Activated CD4-positive, alpha-beta T cell treated with anti-CD3 and anti-CD28 coated beads, Interleukin-2, amount 50 U/mL, for 1 hour (primary cell): ENCODE measurements at places on chromosomes 1 and 21.

DNA sequence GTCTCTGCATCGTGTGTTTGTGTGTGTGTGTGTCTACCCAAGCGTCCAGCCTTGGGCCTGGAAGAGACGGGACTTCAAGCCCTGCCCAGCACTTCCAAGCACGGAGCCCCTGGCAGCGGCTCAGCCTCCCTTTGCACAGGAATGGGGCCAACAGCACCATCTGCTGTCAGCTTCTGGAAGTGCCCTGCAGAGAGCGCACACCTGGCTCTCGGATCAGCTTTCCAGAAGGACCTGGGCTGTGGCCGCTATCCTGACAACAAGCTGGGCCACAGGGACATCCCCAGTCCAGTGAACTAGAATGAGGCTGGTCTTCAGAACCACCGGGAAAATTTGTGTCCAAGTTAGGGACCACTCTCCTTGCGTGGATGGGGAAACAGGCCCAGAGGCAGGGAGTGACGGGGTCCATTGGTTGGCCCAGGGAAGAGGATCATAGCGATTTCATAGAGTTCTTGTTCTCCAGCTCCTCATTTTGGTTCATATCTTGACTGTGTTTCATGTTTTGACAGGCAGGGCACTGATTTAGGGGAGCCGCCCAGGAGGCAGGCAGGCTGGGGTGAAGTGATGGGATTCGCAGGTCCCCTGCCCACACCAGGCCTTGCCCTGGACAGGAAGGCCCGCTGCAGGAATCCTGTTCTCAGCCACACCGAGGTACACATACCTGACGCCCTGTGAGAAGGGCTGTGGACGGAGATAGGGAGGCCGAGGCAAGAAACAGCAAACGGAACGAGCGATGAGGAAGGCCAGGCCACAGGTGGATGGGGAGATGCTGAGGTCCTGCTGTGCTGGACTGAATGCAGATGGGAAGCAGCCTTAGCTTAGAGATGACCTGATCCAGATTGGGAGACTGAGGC lies 38.4 kb downstream of the TAS1R2 start:
- DNase-seq, result peak; percentile 59

DNA sequence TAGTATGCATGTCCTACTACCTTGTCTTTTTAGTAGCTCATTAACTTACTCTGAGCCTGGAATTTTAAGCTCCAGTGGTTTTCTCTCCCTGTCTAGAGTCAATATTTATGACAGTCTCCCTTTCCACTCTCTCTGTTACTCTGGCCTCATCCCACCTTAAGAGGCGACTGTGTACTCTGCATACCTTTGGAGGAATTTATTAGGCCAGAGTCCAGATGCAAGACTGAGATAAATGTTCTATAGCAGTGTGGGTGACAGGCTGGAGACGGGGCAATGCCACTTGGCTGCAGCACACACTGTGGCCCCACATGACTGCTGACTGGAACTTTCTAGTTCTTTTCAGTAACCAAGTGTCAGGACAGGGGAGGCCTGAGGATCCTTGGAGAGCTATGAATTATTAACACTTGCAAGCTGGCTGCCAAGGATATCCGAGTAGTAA lies 4.1 kb upstream of the PDZK1 start:
- DNase-seq, result no peak

DNA sequence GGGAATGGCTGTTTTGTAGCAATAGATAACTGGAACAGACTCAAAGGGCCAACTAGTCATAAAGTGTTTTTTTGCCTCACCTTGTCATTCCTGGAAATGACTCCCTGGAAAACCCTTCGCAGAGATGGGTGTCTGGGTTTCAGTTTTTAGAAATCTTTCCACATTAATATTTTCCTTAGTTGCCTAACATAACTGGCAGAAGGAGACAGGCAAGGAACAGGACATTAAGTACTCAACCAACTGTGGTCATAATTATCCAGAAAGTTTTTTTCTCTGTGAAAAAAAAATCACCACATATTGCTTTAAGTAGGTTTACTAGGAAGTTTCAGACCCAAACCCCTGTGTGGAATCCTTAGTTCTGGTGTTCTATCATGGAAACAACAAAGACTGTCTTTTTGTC lies 3.4 kb upstream of the CMPK1 start:
- no peak for DNase-seq

DNA sequence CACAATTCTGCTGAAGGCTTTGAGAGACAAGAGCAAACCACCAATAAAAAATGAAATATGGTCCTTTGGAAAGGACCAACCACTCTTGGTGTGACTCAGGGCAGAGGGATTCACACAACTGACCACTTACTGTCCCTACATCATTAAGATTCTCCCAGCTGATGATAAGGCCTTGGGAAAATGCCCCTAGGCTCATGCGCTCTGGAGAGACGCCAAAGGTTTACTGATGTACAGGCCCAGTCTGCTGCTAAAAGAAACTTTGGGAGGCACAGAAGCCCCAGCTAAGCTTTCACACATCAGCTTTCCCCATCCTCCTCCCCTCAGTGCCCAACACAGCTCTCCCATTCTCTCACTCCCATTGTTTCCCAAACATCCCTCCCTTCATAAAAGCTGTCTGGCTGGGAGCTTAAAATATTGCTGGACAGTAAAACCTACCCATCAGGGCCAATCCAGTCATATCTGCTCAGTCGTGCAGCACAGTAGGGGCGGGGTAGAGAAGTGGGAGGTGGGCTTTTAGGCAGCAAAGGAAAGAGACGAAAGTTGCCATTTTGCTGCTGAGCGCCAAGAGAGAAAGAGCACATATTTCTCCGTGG lies at the start of gene GJA8:
TSS of gene GJA8 (plus strand) at position 543 of the 593 bp plus-strand sequence. CDS start 5,161 bp downstream, outside the sequence.
- DNase-seq, result no peak

DNA sequence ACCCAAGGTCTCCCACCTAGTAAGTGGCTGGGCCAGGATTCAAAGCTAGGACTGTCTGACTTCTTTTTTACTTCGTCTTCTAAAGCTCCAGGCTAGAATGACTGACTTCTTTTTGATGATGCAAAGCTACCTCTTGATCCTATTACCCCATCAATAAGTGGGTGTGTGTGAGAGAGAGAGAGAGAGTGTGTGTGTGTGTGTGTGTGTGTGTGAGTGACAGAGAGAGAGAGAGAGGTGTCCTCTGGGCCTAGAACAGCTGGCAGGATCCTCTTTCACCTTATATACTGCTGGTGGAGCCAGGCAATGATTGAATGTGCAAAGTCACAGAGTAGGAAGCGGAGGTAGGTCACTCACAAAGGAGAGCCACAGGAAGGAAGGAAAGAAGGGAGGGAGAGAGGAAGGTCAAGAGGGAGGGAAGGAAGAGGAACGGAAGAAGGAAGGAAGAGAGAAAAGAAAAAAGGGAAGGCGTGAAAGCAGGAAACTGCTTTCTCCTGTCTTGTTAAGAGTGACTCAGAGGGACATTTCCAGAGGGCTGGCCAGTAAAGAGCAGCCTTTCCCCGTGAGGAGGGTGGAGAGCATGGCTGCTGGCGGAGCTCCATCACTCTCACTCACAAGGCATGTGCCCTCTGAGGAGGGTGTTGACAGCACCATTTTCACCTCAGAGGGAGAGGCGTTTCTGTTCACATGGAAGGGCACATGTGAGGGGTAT lies 68.9 kb downstream of the CDC7 start:
- DNase-seq, result no peak

GRCh38 chr21:44528634-44528995 lies 11.4 kb downstream of the KRTAP10-1 start:
- DNase-seq, result no peak

DNA sequence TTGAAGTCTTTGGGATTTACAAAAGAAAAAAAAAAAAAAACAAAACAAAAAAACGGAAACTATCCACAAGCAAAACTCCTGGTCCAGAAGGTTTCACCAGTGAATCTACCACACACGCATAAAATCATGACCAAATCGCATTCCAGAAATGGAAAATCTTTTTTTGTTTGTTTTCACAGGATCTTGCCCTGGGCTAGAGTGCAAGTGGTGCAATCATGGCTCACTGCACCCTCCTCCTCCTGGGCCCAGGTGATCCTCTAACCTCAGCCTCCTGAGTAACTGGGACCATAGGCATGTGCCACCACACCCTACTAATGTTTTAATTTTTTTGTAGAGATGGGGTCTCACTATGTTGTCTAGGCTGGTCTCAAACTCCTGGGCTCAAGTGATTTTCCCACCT lies 100.5 kb downstream of the DYRK1A start:
- DNase-seq, result no peak

DNA sequence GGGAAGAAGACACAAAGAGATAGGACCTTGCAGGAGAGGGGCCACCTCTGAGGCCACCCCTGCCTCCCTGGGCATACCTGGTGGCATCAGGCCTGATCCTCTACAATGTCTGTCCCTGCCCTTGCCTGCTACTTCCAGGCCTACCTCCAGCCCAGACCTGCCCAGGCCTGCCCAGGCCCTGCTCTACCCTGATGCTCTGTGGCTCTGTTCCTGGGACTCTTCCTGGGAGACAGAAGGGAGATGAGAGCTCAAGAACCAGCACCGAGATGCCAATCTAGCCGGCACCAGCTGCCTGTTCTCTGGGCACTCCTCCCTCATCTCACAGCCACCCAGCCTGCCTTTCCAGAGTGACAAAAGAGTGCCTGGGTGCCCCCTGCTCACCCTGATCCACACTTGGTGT lies 2.7 kb downstream of the CELF3 start:
- DNase-seq, result no peak

- no peak for DNase-seq
Observed at GRCh38 chr21:34202553-34203372, 129.4 kb downstream of the MRPS6 start.

GRCh38 chr1:44775930-44776729 lies 790 bp downstream of the RPS8 start:
- DNase-seq, result no peak

DNA sequence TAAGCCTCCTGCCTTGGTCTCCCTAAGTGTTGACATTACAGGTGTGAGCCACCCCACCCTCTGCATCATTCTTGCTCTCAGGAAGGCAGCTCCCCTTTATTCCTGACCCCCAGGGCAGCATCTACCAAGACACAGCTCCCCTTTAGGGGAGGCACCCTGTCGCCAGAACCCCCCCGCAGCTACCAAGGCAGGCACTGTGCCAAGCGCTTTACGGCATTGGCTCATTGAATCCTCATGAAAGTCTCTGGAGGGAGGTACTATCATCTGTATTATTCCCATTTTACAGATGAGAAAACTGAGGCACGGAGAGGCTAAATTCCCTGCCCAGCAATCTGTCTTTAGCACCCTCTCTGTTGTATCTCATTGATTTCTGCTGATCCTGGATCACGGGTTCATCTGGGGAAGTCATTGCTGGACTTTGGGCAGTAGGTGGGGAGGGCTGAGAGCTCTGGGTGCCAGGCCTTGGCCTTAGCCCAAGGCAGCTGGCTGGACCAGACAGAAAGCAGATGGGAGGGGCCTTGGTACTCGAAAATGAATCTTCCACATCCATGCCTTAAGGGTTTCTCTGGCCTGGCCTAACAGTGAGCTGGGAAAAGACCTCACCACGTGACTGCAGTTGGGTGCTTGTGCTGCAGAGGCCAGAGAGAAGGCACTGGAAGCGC lies 5.9 kb downstream of the PLOD1 start:
- DNase-seq, result no peak

- DNase-seq, result no peak
Observed at GRCh38 chr1:15123925-15124324, 29.6 kb upstream of the TMEM51 start.

DNA sequence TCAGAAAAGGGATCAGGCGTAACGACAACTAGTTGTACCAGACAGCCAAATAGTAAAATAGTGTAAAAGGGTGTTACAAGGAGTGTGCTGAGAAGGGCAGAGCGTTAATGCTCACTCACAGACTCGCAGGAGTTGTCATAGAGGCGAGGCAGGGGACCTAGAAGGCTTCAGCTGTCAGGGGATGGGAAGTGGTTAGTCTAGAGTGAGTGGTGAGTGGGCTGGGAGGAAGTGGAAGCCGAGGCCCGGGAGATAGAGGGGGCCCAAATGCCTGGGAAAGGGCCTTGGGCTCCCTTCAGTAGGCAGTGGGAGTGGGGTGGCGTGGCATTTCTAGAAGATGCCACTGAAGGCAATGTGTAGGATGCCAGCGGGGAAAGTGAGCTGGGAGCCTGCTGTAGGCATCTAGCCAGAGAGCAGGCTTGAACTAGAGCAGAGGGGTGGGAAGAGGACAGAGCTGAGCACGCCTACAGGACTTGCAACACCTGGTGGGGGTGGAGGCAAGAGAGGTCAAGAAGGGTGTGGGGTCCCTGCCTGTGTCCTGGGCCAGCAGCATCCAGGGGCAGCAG lies 10.3 kb downstream of the SLC6A17 start:
- DNase-seq, result no peak
